ENCODE measurements at places on chromosomes 3 and 15. TPM values are rescaled to one million over a fixed set of nuclear protein-coding genes. Genes with fewer than 3 reads are reported as not detected.

The PAQR5 gene
- total RNA-seq, result 0.23 TPM

- no peaks in the 10 kb centered on the region for H3K27me3 ChIP-seq
- H3K27ac ChIP-seq, result no peak overlapping the region
- no peak overlapping the region for H3K4me3 ChIP-seq
- no peaks in the 10 kb centered on the region for H3K4me1 ChIP-seq
- no peak for DNase-seq
- no peaks in the 10 kb centered on the region for H3K36me3 ChIP-seq
These were observed 375.5 kb downstream of the PLCL2 start for GRCh38 chr3:17260257-17260656.

DNA sequence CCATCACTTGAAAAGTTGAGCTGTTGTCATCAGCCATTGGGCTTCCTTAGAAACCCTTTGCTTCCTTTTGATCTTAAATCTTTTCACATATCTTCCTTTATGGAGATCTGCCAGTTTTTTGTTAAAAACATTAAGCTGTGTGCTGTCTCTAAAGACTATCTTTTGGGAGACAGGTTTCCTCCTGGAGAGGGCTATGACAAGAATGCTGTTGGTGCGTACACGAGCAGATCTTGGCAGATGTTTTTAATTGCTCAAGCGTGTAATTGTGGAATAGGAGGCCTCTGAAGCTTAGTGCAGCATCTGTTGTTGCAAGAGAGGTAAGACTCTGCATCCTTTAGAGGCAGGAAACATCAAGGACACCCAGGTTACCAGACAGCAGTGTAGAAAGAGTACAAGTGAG lies 56.8 kb downstream of the PHLDB2 start:
- no peaks in the 10 kb centered on the region for H3K36me3 ChIP-seq
- no peak overlapping the region for H3K27ac ChIP-seq
- DNase-seq, result no peak
- H3K4me3 ChIP-seq, result no peak overlapping the region

The RBMS3 gene
- 1.6 TPM for total RNA-seq

GRCh38 chr3:61315871-61316270 lies 64.6 kb upstream of the FHIT start:
- H3K27me3 ChIP-seq, result peaks cover 10% of the 10 kb centered on the region
- H3K4me3 ChIP-seq, result no peak overlapping the region
- DNase-seq, result no peak
- no peak overlapping the region for H3K27ac ChIP-seq
- no peaks in the 10 kb centered on the region for H3K36me3 ChIP-seq

DNA sequence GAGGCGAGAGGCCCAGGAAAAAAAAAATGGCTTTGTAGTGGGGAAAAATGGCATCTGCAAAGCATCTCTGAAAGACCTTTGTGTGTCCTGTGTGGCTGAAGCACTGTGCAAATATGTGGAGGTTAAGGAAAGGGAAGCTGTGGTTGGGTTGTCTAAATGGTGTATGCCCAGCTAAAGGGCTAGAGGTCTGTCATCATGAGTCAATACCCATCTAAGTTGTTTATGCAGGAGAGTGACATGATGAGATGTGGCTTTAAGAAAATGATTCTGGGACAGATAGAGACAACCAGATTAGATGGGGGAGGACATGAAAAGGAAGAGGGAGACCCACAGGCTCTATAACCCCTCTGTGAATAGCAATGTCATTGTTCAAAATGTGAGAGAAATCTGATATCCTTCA lies 280.7 kb downstream of the MFSD1 start:
- H3K27me3 ChIP-seq, result no peaks in the 10 kb centered on the region
- no peak overlapping the region for H3K27ac ChIP-seq
- DNase-seq, result no peak
- H3K4me3 ChIP-seq, result no peak overlapping the region

The EFHB gene
- 0.50 TPM for total RNA-seq

Measured in activated naive CD8-positive, alpha-beta T cell treated with anti-CD3 and anti-CD28 coated beads for 36 hours (primary cell).